ENCODE measurements at places on chromosomes 3 and 15.

- no peak for DNase-seq
Observed at GRCh38 chr3:8529181-8529637, 27.6 kb downstream of the LMCD1 start.

DNA sequence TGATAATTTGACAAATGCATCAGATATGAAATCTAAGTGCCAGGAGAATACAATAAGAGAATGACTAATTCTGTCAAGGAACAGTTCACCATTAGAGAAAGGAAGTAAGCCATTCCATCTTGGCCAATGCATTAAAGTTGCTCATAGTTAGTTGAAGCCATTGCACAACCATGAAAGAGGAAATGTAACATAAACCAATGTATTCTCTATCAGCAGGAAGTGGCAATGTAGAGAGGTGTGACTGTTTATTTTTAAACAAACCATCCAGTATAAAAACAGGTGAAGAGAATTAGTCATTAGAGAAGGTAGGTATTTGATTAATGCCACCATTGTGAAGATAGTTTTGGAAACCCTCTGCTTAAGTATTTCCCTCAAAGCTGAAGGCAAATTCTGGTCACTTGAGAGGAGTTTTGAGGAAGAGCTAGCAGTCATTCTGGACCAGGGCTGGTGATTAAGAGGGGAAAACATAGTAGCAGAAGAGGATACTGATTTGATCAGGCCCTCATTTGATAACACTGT is 10.7 kb upstream of the ANXA2 start:
- DNase-seq, result no peak

DNA sequence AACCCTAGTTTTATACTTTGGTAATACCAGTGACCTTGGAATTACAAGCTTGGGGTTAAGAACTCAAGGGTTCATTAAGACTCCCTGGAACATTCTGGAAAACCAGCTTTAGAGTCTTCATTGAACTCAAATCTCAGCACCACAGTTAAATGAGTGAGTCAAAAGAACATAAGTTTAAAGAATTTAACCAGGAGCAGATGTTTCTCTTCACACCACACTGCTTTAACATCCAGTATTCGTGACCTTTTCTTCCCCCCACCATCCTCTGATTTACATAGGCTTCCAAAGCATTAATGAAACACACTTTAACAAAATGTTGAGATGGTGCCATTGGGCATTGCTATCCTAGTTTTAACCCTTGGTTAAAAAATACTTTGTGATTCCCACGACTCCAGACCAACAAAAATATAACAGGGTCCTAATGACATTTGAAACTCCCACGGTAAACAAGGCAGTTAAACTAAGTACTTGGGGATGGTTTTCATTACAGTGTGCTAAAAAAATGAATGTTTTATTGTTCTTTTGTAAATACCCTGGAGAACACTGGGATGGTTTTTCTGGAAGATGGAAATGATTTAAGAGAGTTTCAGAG is 123.9 kb downstream of the OXNAD1 start:
- DNase-seq, result no peak

DNA sequence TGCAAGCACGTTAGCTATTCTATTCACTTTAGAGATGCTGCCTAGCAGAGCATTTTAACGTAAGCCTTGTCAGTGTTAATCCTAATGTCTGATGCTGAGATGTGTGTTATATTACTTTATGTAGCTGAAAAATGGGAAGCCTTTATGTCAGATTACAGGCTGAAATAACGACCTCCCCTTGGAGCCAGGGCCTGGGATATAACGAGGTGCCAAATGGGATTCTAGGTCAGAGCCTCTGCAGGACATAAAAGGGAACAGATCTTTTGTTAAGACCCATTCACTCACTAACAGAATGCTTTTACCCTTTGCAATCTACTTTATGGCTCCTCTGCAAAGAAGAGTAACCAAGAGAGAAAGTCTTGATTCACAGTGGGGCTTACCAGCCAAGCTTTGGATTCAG is 815.5 kb upstream of the CFAP20DC start:
- no peak for DNase-seq

- DNase-seq, result no peak
Observed at GRCh38 chr3:185935465-185936272, 2.1 kb downstream of the TRA2B start.

DNA sequence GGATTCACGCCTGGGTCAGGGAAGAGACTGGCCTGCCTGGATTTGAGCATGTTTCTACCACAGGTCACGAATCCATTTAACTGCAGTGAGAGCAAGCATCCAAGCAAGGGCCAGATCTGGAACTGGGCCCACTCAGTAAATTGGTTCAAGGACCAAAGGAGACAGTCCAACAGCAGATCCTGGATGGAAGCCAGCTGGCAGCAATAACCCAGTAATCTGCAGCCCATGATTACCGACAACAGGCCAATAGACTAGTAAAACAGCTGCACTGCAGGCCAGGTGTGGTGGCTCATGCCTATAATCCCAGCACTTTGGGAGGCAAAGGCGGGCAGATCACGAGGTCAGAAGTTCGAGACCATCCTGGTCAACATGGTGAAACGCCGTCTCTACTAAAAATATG is 11.8 kb downstream of the SAMD7 start:
- no peak for DNase-seq

DNA sequence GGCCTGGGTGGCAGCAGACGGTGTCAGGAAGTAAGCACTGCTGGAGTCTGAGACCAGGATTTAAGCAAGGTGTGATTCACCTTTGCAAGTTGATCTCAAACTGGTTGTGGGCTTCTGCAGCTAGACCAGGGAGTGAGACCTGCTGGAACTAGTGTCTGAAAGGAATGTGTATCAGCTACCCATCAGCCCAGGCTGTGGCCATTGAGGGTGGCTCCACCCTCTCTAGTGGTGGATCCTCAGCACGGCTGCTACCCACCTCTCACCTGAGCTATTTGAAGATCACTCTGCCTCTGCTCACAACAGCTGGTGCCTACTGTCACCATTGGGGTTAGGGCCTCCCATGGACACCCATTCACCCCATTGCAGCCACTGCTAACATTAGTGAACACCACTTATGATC is 140.3 kb upstream of the DCBLD2 start:
- no peak for DNase-seq

DNA sequence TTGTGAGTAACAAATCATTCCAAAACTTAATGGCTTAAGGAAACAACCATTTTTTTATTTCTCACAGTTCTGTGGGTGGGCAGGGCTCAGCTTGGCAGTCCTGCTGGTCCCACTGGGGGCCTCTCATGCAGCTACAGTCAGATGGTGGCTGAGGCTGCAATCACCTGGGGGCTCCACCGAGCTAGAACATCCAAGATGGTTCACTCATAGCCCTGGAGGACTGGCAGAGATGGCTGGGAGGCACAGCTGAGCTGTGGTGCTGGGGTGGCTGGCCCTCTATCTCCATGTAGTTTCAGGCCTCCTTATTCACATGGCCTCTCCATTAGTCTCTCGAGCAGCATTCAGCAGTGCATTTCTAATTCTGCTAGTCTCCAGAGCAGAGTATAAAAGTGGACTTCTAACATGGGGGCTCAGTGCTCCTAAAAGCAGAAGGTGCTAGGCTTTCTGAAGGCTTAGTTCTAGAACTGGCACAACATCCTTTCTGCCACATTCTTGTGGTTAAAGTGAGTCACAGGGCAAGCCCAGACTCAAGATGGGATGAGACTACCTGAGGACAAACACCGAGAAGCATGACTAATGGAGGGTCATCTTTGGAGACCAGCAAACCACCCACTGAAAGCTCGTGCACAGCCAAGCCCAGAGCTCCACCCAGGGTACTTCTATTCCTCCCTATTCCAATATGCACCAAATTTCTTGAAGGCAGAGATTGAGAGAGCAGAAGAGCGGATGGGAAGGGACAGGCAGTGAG is 6.3 kb downstream of the CAV3 start:
- no peak for DNase-seq

DNA sequence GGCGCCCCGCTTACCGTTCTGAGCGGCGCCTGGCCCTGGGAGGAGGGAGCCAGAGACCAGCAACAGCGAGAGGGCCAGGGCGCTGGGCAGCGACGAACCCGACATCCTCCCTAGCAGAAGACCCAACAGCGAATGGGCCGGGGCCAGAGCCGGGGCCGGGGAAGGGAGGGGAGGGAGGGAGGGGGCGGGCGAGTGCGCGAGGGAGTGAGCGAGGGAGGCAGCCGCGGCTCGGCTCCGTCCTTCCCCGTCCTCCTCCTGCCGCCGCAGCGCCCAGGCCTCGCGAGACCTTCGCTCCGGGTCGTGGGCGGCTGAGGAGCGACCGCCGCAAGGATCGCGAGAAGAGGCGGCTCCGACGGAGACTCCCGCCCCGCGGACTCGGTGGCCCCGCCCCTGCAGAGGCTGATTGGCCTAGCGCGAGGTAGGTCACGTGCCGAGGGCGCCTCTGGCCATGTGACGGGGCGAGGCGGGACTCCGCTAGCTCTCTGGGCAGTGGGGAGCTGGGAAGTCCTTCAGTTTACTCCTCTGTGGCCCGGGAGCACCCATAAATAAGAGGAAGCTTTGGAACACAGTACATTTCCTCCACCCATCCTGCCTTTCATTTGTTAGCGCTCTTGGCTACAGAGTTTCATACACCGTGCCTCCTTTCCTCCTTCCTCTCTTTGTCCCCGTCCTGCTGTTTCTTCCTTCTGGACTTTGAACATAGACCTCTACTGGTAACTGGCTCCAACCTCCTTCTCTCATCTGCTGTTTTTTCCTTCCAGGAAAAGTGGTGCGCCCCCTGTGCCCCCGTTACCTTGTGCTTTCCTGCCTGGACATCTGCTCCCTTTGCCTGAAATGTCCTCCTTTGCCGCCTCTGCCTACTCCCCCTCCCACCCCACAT is at the start of gene NPTN:
Gene NPTN (minus strand): TSS at position 279 of the 880 bp plus-strand sequence. CDS start 174 bp downstream, at position 105.
- DNase-seq, result peak; percentile 98

DNA sequence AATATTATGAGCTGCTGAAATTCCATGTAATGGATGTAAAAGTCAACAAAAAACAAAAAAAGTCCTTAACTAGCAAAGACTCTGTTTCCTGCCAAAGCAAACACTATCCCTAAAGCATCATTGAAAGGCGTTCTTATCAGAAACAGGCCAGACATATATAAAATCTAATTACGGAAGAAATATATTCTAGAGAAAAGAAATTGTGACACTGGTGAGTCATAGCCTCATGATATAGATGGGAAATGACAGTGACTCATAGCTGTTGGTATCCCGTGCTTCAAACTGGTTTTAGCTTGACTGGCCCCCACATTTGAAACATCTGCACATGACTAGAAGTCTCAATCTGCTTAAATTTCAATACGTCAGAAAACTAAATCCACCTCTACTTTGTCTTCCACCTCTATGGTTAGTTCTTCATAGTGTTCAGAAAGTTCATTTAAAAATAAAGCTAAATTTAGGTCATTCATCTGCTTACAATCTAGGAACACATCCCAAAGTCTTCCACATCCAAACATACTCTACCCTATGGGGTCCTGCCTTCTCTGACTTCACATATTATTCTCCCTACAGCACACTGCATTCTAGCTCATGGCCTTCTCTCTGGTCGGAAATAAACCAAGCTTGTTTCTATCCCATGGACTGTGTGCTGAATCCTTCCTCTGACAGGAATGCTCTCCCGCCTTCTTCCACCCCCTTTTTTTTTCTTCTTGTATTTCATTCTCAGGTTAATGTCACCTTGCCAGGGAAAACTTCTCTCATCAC is 456.3 kb upstream of the ARRDC4 start:
- no peak for DNase-seq

DNA sequence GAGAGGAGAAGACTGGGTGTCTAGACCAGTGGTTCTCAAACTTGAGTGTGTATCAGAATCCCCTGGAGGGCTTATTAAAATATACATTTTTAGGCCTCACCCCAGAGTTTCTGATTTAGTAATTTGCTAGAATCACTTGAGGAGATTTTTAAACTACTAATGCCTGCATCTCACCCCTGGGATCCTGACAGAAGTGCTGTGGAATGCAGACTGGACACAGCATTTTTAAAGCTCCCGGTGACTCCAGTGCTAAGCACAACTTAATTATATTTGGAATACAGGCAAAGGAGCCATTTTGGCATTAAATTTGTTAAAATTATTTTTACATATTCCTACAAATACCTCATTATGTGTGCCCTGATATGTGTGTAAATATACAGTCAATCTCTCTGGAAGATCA is 26.7 kb upstream of the COL6A6 start:
- DNase-seq, result no peak

DNA sequence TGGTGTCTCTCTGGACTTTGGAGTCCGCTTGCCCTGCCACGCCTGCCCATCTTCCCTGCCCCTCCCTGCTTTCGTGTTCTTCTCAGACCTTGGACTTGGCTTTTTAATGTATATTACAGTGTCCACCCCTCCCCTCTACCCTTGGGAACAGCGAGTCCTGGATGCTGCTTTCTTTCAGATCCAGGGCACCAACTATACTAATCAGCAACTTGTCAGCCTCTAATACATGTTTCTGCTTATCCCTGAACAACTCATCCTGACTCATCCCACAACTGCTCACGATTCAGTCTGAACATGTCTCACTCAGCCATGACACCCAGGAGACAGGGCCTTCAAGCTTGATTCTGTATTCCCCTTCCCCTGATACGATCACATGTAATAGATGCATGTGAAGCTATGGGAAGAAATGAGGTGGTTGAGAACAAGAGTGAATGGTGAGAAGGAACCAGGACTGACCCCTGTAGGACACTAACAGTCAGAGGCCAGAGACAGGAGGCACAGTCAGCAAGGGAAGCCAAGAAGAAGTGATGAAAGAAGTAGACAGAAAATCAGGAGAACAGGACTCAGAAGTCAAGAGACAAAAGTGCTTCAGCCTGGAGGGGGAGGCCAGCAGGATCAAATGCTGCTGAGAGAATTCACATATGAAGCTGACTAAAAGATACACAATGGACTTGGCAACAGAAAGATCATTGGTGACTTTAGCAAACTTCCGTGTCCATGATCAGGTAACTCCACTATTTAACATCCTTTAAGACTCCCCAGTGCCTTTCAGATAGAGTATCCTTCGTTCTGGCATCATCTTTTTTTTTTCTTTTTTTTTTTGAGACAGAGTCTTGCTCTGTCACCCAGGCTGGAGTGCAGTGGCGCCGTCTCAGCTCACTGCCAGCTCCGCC is 35.4 kb downstream of the BCL2L10 start:
- no peak for DNase-seq

DNA sequence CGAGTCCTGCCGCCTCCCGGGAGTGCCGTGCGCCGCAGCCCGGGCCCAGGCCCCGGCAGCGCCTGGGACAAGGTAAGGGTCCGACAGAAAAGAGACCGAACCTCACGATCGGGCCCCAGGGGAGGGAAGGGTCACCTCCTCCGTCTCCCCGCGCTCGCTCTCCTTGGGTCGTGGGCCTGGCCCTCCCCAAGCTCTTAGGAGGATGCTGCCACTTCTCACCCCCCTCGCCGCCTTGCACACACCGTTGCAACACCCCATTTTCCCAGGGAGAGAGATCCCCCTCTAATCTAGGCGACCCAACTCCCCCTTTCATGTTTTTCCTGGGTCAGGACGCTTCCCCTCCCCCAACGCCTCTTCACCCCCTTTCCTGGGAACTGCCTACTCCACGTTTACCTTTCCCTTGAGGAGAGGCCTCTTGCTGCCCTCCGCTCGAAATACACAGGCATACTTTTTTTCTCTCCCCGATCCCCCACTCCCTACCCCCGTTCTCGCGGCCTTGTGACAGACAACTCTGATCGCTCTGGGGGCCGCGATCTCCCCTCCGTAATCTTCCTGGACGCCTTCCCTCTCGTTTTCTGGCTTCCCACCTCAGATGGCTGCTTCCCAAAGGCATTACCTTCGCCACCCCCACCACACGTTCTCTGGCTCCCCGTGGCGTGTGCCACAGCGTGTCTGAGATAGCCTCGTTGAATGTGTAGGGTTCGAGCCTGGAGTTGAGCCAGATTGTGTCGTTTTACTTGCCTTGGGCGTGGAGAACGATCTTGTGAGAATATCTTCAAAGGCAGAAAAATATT is 688 bp downstream of the SETD5 start:
- DNase-seq, result peak; percentile 9
